Upper lobe of left lung (tissue), 6 donors: ENCODE measurements at places on chromosomes 1 and 21. TPM values are rescaled to one million over a fixed set of nuclear protein-coding genes. Genes with fewer than 3 reads are reported as not detected.

DNA sequence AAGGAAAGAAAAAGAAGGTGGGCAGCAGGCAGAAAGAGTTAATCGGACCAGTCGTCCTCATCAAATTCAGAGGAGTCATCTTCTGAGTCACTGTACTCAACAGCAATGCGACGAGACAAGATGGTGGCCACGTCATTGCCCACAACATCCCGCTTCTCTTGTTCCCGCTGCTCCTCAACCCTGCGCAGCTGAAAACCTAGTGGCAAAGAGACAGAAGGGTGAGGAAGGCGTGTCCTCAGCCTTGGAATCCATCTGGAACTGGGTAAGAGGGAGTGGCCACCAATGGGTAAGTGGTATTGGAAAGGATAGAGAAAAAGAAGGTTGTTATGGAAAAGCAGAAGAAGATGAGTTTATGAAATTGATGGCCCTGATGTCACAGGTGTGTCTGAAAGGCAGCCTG is 15.7 kb downstream of the GPR3 start:
- H3K27ac ChIP-seq: no peak overlapping the region
- H3K36me3 ChIP-seq: peaks cover 66% of the 10 kb centered on the region
- H3K4me1 ChIP-seq: peaks cover 24% of the 10 kb centered on the region
- no peaks in the 10 kb centered on the region for H3K27me3 ChIP-seq
- no peak for DNase-seq

The DMRTA2 gene
- total RNA-seq: not detected

The RBM11 gene
- total RNA-seq: 1.4 TPM

GRCh38 chr1:168433238-168433637 is 110.6 kb downstream of the XCL2 start:
- no peak overlapping the region for H3K27ac ChIP-seq
- no peaks in the 10 kb centered on the region for H3K36me3 ChIP-seq

DNA sequence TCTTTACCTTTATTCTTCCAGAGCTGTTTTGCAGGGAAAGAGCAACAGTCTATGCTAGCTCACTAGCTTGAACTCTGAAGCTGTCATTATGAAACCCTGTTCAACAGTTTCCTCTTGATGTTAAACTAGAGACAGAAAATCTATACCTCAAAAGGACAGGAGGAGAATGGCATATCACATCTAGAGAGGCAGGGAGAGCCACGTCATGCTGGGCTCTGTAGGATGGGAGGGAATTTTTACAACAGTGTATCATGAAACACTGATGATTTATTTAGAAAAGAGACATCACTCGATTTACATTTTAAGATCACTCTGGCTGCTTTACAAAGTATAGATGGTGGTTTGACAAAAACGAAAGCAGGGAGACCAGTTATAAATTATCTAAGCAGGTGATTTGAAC is 224.9 kb upstream of the COA6 start:
- H3K4me3 ChIP-seq: no peak overlapping the region
- no peaks in the 10 kb centered on the region for H3K36me3 ChIP-seq
- no peak for DNase-seq
- no peak overlapping the region for H3K27ac ChIP-seq
- no peaks in the 10 kb centered on the region for H3K4me1 ChIP-seq
- no peaks in the 10 kb centered on the region for H3K27me3 ChIP-seq
